ENCODE measurements at places on chromosomes 3 and 15.

DNA sequence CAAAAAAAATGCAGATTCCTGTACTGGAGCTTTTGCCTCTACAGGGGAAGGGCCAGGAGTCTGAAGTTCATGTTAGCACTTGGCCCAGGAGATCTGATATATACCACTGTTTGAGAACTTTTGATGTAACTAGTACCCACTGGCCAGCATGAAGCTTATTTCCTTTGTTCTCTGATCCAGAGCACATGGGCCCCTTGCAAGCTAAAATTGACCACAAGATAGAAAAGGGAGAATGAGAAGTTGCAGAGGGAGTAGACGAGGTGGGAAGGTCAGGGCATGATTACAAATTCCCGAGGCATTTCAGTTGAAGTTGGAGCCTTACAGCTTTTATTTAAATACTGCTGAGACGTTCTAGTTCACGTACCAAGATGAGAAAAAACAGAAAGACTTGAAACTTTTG, 28.2 kb downstream of the TGM4 start:
- DNase-seq: no peak

GRCh38 chr3:120477781-120478180, 27.0 kb upstream of the FSTL1 start:
- no peak for DNase-seq

GRCh38 chr15:80093854-80094418, 34.5 kb downstream of the ZFAND6 start:
- DNase-seq: no peak

DNA sequence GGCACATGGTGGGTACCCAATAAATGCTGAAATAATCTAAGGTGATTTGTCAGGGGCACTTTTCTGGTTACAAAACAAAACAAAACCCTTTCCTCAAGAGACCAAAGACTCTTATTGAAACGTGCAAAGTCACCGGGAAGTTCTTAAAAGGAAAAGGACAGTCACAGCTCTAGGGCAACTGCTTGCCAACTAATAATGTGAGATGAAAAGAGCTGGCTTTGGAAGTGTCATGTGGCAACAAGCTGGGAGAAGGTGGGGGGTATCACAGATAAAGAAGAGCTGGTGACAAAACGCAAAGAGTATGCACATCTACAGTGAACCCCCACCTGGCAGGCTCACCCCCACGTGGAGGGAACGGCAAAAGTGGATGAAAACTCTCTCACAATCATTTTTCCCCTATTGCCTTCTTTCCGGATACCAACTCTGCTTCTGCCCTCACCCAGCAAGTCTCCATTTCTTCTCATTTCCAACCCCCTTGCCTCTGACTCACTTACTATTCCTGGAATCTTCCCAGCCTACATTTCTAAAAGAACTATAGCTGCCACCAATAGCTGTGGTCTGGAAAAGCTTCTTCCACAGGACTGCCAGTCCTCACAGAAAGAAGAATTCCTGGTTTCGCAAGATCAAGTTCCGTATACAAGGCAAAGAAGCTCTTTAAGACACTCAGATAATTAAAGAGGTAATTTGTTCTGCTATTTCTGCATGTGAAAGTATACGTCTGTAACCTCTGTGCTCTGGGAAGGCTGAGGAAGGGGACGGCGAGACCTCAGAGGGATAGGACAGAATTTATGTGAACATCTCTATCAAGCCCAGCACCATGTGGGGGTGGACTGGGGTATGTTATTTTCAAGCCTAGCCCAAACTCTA, 21.8 kb upstream of the ANPEP start:
- DNase-seq: no peak

GRCh38 chr3:56408761-56409196, 59.5 kb downstream of the ERC2 start:
- no peak for DNase-seq

Data from stimulated activated CD4-positive, alpha-beta T cell treated with anti-CD3 and anti-CD28 coated beads, Interleukin-12 subunit alpha, Interleukin-12 subunit beta, amount 100 ng/mL, for 24 hours (primary cell).